ENCODE measurements at places on chromosomes 3 and 15.

GRCh38 chr15:96106628-96107027 is 223.9 kb upstream of the NR2F2 start:
- no peak for DNase-seq

DNA sequence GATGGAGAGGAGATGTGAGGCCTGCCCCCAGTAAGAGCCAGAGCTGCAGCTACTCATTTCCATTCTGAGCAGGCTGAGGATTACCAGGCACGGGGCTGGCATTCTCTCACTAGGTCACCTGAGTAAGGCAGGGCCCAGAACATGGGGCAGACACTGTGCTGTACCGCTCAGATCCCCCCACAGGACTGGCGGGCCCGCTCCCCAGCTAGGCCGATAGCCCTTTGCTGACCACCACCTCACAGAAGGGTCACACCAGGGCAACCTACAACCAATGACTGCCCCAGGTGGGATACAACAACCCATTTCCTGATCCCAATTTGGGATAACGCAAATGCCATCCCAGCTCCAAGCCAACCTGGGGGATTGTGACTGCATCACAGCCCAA is 52.5 kb downstream of the OXNAD1 start:
- no peak for DNase-seq

- no peak for DNase-seq
Observed at GRCh38 chr3:13888576-13888975, 8.7 kb upstream of the WNT7A start.

DNA sequence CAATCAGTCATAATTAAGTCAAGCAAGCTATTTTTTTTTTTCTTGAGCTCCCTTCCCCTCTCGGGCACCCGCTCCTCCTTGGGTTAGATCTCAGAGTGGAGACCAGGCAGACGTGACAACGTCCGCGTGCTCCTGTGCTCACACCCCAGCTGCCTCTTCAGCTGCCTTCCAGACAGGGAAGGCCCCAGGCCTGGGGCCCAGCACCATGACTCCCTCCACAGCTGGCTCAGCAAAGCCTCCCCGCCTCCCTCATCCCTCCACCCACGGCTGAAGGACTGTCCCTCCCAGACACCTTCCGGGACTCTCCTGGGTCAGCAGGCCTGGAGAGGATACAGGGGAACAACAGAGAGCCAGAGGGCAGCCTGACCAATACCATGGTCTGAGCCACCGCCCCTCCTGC is 87.9 kb upstream of the LINGO1 start:
- peak; percentile 38 for DNase-seq

GRCh38 chr3:31028766-31029165 is 134.3 kb upstream of the GADL1 start:
- DNase-seq: no peak

GRCh38 chr3:123664753-123665152 is 79.9 kb upstream of the HACD2 start:
- DNase-seq: no peak

DNA sequence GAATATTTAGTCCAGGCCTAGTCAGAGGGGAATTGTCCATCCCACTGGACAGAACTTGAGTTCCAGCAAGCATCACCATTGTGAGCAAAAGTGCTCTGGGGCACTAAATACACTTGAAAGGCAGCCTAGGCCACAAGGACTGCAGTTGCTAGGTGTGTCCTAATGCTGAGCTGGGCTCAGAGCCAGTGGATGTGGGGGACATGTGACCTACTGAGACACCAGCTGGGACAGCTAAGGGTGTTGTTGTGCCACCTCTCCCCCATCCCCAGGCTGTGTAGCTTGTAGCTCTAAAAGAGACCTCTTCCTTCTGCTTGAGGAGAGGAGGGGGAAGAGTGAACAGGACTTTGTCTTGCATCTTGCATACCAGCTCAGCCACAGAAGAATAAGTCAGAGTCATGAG is 120.9 kb downstream of the DTWD1 start:
- DNase-seq: peak; percentile 24

DNA sequence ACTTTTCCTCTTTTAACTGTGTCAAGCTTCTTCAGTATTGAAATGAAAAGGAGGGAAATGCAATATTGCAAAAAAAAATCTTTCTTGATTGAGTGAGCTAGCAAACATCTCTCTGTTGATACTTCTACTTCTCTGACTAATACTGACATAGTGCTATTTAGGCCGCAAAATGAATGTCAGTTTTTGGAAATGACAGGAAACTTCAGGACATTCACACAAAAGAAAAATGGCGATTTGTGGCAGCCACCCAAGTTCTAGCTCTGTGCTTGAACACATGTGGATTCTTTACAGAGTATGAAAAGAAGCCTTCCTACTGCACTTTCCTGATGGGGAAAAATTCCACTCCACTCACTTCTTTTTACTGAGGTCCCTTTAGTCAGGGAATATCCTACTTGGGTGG is 486.8 kb upstream of the ALCAM start:
- DNase-seq: no peak

DNA sequence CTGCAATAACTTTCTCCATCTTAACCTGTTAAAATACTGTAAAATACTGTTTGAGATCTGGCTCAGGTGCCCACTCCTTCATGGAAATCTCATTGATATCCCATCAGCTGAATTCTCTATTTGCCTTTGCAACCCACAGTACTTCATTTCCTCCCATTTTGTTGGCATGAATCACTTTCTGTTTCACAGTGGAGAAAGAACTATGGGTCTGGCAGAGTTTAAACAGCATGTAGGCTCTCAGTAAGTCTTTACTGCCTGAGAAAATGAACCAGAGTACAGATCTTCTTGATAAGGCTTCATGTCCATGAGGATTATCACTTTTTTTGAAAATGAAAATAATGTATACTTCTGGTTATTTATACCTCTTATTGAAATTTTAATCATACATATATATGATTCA is 245.9 kb downstream of the NAALADL2 start:
- DNase-seq: no peak

GRCh38 chr3:65548848-65549625 is 489.7 kb downstream of the MAGI1 start:
- peak; percentile 50 for DNase-seq

DNA sequence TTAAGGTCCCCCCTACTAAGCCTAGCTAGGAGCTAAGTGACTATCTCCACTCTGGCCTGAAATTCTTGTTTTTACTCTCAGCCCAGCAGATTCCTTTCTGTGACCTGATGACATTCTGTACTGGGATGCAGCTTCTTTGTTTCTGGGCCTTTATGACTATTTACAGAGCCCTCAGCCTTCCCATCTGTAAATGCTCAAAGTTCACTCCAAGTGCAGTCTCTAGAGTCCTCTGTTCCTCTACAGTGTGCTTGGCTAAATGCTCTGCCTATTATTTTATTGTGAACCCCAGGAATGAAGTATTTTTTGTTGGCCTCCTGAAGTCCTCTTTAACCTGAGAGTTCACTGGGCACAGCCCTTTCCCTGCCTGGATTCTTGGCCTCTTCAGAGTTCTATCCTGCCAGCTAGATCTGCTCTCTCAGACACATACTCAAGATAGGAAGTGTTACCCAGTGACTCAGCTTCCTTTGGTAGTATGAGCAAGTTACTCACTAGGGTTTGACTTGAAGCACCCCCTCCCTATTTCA is 278.1 kb upstream of the P2RY1 start:
- DNase-seq: peak; percentile 29

DNA sequence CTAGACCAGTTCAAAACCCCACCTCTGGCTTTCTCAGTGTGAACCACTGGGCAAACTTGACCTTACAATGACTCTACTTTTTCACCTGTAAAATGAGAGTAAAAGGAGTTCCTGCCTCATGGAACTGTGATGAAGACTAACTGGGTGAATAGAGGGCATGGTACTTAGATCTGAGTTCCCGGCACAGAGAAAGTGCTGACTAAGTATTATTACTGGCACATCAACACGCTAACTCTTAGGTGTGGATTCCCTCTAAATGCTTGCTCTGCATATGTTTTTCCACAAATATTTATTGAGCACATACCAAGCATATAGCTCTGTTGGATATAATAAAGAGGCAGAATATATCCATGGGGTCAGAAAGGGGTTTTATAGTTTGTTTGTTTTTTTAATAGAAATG is 437.8 kb downstream of the MAGI1 start:
- DNase-seq: no peak

DNA sequence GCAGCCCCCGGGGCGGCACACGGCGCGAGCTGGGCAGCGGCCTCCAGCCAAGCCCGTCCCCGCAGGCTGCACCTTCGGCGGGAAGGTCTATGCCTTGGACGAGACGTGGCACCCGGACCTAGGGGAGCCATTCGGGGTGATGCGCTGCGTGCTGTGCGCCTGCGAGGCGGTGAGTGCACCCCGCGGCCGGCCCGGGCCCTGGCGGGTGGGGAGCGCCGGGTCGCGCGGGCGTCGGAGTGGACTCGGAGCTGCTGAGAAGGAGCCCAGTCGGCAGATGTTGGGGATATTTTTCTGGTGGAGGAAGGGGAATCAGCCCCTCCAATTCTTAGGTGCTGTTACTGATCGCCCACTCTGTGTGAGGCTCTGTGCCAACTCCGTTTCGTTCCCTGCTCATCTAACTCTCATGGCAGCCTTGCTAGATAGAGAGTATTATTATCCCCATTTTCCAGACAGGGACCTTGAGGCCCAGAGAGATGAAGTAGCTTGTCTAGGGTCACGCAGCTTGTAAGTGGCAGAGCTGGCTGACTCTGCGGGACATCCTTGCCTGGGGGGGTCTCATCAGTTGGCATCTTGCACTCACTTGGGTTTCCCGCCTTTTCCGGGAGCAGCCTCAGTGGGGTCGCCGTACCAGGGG is 890 bp downstream of the CHRD start:
- DNase-seq: peak; percentile 36

DNA sequence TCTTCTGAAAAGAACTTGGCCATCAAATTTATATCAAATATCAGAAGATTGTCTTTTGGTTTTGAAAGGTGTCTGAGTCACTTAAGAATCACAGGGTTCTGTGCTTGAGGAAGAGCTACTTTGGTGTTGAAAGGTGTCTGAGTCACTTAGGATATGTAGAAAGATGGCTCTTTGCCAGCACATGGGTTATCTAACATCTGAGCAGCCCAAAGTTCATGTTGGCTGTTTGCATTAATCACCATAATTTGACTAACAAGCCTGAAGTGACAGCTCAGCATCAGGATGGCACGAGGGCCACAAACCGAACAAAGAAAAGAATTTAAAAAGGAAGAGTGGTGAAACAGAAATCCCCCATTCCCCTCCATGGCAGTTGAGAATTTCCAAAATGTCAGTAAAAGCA is 190.5 kb upstream of the CMC1 start:
- no peak for DNase-seq

DNA sequence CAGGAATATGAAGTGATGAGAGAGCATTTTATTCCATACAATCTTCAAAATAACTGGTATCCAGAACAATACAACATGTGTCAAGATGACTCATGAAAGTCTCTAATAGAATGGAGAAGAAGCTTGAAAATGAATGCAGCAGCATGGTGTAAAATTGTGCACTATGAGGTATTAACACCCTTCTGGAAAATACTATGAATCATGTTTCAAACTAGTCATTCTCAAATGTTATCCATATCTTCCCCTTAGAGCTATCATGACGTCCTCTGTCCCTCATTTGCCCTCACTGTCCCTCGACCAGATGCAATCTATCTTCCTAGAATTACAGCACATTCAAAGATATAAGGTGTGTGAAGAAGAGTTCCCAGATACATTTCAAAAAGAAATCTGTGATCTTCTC is 198.2 kb downstream of the NECTIN3 start:
- DNase-seq: no peak

GRCh38 chr3:71753701-71754609 is at the start of gene GPR27:
Gene GPR27, plus strand, starts transcription at chr3:71753855. Its CDS starts 195 bp downstream, at chr3:71754050.
- peak; percentile 47 for DNase-seq

DNA sequence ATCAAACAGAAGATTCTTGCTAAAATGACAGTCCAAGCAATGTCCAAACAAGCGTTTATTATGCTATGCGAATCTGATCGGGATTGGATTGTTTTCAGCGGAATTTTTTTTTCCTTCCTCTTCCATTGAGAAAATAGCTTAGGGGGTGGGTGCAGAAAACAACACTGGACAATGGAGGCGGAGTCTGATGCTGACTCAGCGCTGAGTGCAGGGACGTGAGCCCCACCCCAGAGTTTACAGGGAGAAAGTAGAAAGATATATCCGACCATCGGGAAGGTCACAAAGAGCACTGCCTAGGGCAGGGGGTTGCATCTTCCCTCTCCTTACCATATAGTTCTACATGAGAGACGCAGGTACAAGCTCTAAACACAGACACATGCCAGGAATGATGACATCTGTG is 117.0 kb downstream of the FOXP1 start:
- DNase-seq: no peak

- no peak for DNase-seq
Observed at GRCh38 chr15:95715906-95716656, 614.4 kb upstream of the NR2F2 start.

GRCh38 chr3:64693031-64693430 is 5.2 kb upstream of the ADAMTS9 start:
- DNase-seq: no peak

GRCh38 chr15:42050484-42051255 is 29.8 kb upstream of the PLA2G4E start:
- no peak for DNase-seq

DNA sequence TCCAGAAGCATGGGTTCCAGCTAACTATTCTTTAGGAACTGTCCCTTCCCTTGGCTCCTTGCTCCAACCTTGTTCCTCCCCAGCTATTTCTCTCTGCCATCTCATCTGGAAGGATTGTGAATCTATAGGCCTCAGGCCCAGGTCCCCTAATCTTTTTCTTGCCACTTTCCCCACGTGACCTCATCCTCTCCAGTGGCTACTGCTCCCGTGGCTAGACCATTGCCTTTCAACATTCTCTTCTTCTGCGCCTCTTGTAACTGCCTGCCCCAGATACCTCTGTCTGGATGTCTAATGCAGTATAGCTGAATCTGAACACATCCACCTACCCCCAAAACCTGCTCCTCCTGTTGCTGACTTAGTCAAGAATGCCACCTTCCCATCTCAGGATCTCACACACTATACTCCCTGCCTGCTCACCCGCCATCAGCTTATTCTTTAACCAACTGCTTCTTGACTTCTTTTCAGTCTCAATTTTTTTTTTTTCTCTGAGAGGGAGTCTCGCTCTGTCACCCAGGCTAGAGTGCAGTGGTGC is 5.2 kb downstream of the GPX1 start:
- no peak for DNase-seq

- DNase-seq: peak; percentile 45
Observed at GRCh38 chr3:184289426-184289938, 9.6 kb upstream of the PSMD2 start.

DNA sequence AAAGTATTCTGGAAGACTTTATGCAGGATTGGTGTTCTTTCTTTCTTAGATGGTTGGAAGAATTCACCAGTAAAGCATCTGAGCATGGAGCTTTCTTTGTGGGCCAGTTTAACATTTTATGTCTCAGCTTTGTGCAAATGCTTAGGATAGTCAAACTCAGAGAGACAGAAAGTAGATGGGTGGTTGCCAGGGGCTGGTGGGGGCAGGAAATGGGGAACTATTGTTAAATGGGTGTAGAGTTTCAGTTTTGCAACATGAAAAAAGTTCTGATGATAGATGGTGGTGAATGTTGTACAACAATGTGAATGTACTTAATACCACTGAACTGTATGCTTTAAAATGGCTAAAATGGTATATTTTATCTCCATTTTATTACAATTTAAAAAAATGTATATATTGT is 24.8 kb downstream of the SPCS1 start:
- no peak for DNase-seq
